ENCODE measurements at places on chromosomes 12 and 14. TPM values are rescaled to one million over a fixed set of nuclear protein-coding genes. Genes with fewer than 3 reads are reported as not detected.

ACTR10 gene
- polyA plus RNA-seq = 167 TPM

DNA sequence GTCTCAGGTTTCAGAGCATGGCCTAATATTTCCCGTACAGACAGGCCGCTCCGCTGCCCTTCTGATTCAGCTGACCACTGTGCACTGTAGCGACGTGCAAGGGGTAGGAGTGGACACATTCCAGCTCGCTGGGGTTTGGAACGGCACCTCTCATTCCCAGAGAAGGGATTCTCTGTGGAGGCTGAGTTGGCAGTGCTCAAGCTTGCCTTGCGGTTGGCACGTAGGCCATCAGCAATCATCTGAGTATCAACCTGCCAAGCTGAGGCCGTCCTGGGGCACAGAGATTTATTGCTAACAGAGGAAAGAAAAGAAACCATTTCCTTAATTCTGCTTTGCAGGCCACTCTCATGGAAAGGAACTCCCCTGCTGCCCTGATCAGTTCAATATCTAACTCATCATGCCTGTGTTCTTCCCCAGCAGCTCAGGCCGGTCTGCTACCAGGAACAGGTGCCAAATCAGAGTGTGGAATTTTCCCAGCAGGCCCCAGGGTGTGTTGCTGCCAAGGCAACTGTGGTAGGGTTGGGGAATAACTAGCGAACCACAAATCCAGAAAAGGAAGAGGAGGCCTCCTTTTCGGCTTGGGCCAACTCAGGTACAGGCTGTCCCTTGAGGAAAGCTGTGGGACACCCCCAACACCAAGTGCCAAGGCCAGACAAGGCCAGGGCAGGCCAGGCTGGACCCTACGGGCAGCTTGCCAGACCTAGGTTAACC, 92.5 kb downstream of the SSPN start:
- peak; percentile 58 for DNase-seq

GRCh38 chr12:75528272-75528671, 16.9 kb upstream of the KRR1 start:
- DNase-seq = no peak

DNA sequence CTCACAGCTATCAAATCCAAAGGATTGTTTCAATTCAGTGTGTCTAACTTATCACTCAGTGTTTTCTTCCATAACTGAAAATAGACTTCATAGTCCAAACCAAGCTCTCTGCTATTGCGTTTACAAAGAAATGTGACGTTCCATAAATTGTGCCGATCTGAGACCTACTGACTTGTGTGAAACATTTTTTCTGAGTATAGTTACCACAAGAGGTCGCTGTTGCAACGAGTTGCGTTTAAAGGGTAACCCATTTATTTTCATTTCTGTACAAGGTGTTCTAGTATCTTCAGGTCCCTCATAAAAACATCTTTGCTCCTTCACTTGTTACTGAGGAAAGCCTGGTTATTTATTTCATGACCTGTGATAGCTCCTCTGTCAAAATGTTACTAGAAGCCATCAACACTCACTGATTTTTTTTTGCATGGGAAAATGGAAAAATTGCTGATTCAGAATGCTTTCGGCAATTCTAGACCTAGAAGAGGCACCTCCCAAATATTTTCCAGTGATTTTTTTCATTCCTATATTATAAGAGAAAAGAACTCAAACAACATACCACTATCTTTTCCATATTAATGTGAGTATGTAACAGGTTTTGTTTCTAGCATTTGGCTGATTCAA, 60.9 kb upstream of the OR4E1 start:
- no peak for DNase-seq

GRCh38 chr14:102220031-102220430, 80.3 kb downstream of the WDR20 start:
- DNase-seq = no peak

GRCh38 chr12:96233939-96234461, 39.8 kb downstream of the ELK3 start:
- peak; percentile 96 for DNase-seq

DNA sequence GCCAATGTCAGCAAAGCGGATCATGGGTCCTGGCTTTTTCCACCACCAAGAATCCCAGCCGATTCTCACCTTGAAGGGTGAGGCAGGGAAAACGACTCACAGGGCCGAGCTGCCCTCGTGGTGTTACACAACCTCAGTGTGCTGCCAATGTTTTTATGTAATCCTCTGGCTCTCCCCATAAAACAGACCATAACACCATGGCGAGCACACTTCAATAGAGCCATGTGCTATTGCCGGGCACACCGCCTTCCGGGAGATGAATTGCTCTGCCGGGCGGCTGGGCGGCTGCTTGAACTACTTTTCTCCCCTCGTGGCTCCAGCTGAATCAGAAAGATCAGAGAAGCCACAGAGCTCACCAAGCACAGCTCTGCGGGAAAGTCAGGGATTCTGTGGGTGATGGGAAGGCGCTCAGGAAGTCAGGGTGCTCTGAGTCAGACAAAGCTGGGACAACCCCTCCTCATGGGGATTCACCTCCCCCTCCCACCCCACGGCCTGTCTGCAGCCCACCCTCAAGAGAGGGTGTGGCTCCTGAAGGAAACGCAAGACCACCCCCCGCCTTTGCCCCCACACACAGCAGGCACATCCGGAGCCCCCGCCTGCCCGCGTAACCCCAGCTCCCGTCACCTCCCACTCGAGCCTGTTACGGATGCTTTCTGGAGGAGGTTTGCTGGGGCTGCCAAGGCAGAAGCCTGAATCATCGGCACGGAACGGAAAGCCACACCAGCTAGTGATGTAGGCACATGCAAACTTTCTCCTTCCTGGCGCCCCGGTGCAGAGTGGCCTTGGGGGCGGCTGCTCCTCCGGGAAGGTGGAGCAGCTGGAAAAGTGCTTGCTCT, 1.8 kb downstream of the GALNT9 start:
- peak; percentile 88 for DNase-seq
